Fibroblast of lung (primary cell): ENCODE measurements at places on chromosomes 7 and 10.

DNA sequence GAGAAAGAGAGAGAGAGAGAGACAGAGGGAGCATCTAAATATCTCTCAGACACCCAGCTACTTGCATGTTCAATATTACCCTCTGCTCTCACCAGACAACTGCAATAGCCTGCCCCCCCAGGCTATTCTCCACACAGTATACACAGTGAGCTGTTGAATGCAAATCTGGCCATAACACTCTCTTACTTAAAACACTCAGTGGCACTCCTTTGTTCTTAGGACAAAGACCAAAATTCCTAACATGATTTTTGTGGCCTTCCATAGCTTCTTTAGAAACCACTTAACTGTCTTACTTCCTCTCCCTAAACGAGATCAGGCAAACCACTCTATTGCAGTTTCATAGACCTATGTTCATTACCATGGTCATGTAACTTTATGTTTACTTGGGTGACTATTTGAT, 903.6 kb upstream of the AUTS2 start:
- no peak for DNase-seq

DNA sequence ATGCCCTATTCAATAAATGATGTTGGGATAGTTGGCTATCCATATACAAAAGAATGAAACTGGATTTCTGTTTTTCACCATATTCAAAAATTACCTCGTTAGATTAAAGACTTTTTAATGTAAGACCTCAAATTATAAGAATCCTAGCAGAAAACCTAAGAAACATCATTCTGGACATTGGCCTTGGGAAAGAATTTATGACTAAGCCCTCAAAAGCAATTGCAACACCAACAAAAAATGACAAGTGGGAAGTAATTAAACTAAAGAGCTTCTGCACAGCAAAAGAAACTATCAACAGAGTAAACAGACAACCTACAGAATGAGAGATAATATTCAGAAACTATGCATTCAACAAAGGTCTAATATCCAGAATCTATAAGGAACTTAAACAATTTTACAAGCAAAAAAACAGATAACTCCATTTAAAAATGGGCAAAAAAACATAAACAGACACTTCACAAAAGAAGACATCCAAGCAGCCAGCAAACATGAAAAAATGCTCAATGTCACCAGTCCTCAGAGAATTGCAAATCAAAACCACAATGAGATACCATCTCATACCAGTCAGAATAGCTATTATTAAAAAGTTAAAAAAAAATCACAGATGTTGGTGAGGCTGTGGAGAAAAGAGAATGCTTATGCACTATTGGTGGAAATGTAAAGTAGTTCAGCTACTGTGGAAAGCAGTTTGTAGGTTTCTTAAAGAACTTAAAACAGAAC, 309.8 kb downstream of the AHR start:
- DNase-seq = peak; percentile 79

DNA sequence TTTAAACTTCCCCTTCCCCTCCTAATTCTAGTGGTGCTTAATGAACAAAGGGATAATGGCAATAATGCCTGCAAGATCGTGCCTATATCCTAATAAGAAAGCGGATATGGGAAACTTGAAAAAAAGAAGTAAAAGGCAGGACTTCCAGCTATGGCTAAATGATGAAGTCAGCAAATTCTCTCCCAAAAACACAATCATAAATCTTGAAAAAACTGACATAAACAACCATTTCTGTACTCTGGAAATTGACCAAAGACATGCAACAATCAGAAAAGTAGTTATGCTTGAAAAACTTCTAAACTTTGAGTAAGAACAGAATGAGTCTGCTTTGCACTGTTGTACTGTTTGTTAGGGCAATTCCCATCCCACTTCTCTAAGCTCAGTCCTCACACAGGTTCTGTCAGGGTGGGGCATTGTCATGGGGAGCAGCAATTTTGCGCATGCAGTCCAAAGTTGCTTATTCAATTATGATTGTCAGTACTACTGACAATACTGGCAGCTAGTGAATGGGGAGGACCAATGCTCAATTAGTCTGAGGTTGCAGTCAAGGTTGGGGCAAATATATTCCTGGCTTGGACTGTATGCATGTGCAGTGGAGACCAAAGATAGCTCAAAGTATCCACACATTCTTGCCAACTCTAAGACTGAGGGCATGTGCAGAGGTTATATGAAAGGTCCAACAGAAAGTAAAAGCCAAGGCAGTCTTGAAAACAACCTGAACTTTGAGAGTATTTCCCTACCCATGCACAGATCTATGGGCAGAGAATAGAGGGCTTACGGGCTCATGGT, 34.1 kb upstream of the ARHGAP22 start:
- DNase-seq = peak; percentile 57

DNA sequence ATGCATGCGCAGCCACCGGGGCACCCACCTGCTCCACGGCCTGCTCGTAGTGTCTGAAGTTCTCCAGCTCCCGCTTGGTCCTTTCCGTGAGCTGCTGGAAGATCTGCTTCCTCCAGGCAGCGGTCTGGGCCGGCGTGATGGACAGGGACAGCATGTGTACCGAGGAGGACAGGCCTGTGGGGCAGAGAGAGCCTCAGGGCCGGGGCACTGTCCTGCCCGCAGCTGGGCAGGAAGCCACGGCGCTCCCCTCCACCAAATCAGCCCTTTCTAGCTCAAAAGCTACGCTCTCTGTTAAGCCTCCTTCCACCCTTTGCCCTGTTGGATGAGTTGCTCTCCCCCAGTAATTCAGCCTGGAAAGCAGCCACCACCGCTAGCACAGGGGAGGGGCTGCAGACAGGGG, 19.2 kb downstream of the TECPR1 start:
- no peak for DNase-seq

DNA sequence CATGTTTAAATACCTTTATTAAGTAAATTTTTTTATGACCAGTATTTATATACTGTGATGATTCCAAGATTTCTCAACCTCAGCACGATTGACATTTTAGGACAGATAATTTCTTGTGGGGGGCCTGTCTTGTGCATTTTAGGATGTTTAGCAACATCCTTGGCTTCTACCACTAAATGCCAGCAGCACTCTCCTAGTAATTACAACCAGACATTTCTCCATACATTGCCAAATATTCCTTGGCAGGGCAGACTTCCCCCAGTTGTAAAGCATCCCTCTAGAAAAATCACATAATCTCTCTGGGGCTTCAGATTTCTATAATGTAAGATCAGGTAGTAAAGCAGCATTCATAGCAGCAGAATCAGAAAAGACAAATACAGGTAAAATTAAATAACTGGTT, 7.8 kb upstream of the LIPM start:
- DNase-seq = no peak

DNA sequence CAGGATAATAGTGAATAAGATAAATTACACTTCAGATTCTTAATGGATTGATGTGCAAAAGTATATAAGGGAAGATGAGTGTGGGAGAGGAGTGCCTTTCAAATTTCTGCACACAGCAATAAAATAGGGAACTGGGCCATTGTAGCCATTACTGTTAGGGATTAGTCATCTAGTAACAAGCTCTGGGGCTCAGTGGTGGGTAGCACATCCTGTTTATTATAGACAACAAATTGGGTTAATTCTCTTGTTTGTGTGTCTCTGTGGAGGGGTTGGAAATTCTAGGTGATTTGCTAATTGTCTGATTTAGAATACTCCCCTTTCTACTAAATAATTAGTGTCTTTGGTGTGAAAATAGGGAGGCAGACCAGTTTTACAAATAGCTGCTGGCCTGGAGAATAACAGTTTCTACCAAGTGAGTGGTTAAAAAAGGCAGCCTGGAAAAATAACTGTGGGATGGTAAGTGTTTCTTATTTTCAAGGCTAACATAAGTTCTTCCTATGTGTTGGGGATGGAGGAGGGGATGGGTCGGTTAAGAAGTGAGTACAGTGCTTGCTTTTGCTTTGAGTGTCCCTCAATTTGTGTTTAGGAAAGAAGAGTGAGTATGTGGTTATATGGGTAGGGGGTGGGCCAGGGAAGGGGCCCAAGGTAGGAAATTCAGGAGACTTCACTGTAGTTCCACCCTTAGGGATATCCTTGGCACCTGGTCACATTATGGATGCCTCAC, 43.3 kb upstream of the TMEM248 start:
- DNase-seq = peak; percentile 20

DNA sequence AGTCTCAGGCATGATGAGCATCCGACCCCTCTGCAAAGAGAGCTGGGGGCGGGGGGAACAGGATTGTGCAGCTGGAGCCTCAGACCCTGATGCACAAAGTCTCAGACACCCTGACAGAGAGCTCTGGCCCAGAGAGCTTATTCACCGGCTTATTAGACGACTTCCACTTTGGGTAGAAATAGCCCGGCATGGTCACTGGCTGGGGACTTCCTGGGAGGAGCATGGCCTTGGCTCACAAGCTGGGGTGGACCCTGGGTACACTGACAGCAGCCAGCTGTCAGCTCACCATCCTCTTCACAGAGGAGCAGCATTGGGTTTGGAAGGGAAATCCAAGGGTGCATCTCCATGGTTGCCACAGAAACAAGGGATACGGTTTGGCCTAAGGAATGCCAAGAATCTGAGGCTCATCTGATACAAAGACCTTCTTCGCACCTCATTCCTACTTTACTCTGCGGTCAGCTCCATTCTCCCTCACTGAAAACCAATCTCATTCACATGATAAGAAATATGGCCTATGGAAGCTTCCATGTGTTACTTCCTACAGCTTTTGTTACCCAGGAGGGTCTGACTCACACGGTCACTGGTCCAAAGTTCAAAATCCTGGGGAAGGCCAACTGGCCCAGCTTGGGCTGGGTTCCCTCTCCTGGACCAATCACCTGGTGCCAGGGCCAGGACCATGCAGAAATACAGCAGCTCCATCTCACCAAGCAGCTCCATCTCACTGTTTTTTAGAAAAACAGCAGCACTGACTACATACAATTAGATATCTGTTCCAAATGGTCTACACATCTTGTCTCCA, 25.1 kb downstream of the ZNF467 start:
- no peak for DNase-seq

DNA sequence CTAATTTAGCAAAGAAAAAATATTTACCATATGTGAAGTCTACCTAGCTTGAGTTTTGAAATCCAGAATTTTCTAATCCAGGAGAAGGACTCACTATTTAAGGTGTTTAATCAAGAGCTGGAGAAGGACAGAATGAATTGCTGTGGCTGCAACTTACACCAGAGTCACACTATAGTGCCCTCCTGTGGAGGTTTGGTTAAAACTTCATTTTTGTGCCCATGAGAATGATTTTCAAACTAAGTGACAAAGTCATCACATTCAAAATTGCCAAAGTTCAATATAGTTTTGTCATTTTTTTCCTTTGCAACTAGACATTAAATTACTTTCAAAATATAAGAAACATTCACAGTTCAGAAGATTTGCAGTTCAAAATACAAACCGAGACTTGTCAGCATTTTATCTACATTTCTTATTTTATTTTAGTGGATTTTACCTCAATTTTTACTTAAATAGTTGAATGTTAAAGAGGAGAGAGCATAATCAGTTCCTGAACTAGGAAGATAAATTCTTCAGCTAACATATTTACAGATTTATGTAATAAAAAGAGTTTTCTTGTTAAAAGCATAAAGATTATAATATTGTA, 70.7 kb downstream of the CABCOCO1 start:
- DNase-seq = peak; percentile 51

DNA sequence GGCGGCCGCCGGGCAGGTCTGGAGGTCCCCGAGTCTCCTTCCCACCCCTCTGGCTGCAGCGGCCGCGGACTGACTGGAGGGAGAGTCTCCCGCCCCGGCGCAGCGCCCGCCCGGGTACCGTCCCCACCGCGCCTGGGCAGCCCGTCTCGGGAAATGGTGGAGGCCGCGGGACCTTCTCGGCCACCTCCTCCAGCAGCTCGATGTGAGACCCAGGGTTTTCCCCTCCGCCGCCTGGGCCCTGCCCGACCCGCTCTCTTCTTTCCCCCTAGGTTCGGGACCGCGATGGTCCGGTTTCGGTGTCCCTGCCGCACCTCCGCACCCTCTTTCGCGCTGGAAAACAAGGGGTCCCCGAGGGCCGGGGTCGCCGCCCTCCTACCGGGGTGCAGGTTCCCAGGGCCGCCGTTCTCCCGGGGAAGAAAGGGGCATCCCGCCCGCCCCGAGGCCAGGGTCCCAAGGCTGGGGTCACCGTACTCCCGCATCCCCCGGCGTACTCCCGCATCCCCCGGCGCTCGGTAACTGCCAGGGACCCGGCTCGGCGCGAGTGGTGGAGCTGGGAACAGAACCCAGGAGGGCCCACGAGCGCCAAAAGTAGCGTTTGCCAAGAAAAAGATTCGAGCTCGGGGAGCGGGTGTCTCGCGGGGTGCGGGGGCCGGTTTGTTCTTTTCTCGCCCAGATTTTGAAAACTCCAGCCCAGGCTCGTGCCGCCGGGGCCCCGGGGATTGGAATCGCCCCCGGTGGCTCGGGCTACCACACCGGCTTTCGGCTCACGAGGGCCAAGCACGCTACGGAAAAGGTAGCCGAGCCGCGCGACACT, 3.4 kb downstream of the TNRC18 start:
- DNase-seq = no peak

DNA sequence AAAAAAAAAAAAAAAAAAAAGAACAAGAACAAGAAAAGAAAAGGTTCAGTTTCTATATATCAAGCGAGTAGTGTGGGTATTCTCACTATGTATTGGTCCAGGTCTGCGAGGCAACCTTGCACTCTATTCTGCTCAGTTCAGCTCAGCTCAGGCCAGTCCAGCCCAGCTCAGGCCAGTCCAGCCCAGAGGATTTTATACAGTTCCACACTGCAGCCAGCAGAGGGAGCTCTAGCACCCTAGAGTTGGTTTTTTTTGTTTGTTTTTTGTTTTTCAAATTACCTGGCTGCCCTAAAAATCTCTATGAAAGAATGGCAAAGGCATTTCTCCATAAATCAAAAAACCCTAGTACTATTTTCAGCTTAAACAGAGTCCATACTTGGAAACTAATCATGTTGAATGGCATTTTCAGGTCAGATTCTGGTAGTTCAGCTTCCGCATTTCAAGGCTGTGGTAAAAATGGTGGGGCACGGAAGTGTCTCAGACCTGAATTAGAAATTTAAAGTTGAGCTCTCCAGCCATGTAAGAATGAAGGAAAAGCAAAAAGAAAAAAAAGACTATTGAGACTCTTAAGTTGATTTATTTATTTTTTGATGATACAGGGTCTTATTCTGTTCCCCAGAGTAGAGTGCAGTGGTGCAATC, 55.2 kb upstream of the GSDME start:
- no peak for DNase-seq

GRCh38 chr10:79981450-79982361, 32.8 kb upstream of the SFTPD start:
- DNase-seq = peak; percentile 12

DNA sequence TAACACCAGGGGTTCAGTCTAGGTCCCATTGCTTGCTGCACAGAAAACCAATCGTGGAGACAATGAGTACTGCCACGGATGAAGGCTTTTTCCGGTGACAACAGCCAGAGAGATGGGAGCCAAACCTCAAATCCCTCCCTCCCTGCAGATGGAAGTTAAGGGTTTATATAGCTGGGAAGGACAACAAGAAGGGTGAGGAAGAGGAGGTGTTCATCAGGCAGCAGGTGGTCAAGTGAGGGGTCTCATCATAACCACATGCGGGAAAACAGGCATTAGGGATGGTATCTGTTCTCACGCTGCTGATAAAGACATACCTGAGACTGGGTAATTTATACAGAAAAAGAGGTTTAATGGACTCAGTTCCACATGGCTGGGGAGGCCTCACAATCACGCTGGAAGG, 91.3 kb downstream of the MKX start:
- no peak for DNase-seq
